Myocyte (in vitro differentiated cells): ENCODE measurements at places on chromosomes 1 and 21.

DNA sequence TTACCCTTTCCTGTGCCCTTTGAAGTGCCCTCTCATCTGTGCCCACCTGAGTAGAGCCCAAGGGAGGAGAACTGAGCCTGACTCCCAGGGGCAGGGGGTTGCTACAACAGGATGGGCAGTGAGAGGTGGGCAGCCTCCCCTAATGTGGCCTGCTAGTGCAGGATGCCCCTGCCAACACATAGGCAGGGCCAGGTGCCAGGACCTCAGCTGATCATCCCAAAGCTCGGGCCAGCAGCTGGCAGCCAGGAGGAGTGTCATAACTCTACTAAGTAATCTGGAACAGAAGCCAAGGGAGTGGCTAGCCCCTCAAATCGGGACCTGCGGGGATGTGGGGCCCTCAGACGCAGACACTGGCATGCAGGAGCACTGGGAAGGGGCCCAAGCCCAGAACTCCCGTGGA lies 208.8 kb upstream of the RAB4A start:
- DNase-seq: no peak

GRCh38 chr1:31189696-31190674 lies 49.7 kb downstream of the NKAIN1 start:
- DNase-seq: no peak

DNA sequence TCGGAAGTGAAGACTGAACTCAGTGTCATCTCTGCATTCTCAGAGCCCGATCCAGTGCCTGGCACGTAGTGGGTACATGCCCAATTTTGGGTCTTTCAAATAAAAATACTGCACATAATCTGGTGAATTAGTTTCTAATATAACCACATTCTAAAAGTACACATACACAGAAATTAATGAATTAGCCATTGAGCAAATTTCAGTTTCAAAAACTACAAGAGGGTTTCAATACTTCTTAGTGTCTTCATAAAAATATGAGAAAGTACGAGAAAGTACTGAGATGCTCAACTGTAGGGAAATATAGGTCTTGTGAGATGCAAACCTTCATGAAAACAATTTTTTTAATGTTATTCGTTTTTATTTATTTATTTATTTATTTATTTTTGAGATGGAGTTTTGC lies 86.9 kb downstream of the SMYD2 start:
- no peak for DNase-seq

GRCh38 chr1:31010086-31010989 lies 55.2 kb downstream of the PUM1 start:
- DNase-seq: no peak

DNA sequence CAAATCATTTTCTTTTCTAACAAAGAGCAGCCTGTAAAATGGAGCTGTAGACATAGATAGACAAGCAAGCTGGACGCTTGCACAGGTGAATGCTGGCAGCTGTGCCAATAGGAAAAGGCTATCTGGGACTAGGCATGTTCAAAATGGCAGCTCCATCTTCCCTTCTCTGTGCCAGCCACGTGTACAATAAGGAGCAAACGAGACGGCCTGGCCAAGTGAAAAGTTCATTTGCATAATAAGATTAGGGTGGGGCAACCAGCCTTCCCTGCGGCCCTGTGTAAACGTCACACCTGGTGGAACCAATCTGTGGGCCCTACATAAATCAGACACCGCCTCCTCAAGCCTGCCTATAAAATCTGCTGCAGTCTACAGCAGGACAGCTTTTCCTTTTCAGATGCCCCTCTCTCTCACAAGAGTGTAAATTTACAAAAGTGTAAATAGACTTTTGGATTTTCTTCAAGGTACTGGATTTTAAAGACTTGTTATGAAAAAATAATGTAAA lies 16.6 kb upstream of the EDEM3 start:
- DNase-seq: no peak

GRCh38 chr21:14520535-14520934 lies 25.6 kb downstream of the SAMSN1 start:
- no peak for DNase-seq

- no peak for DNase-seq
Observed at GRCh38 chr1:47023268-47024140, at the start of gene CYP4X1. Gene CYP4X1, plus strand, starts transcription at chr1:47023669. Its CDS starts 149 bp downstream, at chr1:47023818.

DNA sequence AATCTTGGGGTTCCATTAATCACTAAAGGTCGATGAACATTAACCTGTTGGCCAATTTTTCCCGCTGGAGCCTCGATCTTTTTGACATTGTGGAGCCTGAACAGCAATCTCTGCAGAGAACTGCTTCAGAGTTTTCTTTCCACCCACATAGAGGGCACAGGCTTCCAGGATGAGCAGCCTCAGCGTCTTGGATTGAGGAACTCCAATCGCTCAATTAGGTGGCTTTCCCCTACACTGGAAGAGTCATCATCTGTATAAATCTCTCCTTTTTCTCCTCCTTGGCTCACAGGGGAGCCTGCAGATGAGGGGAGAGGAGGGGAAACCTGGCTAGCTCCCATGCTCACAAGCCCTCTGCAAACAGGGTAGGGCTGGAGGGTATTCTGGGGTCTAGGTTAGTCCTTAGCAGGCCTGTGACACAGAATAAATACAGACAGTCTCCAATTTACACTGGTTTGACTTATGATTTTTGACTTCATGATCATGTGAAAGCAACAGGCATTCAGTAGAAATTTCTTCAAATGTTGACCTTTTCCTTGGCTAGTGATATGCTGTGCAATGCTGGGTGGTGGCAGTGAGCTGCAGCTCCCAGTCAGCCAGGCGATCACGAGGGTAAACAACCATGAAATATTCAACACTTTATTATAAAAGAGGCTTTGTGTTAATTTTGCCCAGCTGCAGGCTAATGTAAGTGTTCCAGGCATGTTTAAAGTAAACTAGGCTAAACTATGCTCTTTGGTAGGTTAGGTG lies 80.8 kb downstream of the PGBD5 start:
- no peak for DNase-seq

GRCh38 chr1:6287431-6287886 lies 26.6 kb upstream of the GPR153 start:
- no peak for DNase-seq

DNA sequence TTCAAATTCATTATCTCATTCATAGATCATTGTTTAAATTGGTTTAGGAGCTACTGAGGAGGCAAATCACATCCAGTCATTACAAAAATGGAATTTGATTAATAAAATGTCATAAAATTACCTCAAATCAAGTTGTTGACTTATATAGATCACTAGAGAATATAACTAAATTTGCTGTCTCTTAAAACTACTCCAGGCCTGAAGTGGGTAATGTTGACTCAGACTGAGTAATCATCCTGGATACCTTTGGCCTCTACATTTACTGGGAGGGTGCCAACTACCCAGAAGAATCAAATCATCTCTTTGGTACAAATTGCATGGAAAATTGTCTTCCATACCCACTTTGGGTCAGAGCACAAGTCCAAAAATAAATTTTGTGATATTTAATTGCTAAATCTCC lies 191.2 kb upstream of the GREM2 start:
- no peak for DNase-seq

DNA sequence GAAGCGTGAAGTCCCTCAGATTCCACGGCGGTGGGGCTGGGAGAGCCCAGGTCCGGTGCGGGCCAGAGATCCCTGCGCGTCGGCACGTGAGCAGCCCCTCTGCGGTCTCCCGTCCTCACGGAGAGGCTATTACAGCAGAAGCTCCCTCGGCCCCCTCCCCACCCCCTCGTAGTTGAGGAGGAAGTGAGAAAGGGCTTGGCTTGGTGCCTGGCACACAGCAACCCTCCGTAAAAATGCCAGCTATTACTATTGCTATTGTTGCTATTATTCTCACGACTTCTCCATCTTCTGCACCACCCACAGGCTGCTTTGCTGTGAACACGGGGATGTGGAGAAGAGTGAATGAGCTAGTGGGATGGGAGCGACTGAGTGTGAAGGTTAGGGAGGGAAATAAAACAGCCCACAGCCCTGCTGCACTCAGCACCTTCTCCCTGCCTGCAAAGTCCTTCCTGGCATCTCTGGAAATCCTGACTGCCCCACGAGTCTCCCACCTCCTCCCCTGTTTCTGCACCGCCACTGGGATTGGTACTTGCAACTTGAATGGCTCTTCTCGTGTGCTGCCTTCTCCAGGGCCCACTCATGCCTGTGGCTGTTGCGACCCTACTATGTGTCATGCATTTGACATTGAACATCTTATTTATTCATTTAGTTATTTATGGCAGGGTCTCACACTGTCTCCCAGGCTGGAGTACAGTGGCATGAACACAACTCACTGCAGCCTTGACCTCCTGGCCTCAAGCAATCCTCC lies 26.6 kb downstream of the ZBTB18 start:
- no peak for DNase-seq

DNA sequence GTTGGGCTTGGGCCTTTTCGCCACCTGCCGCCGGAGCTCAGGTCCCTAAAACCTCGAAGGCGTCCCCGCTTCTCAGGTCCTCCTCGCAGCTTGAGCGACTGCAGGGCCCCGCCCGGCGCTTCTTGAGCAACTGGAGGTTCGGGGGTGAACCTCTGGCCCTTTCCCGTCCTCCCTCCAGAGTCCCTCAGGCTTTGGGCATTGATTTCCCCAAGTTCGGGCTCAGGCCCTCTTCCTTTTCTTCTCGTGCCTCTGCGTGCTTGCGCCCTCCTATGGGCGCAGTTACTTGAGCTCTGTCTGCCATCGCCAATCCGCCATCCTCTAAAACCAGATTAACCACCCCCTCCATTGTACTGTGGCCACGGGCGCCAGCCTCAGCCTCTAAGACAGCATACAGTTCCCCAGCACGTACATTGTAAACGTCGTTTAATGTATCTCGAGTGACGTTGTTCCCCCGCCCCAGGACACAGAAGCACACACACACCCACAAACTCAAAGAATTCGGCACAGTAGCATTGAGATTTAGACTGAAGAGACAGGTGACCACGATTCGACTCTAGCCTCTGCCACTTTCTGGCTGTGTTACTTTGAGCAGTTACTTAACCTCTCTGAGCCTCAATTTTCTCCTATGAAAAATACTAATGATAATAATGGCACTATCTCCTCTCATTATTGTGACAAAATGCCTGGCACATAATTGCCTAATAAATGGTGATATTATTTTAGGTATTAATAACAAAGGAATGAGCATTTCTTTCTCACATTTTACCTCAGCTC lies 22.6 kb downstream of the BTG2 start:
- peak; percentile 71 for DNase-seq

DNA sequence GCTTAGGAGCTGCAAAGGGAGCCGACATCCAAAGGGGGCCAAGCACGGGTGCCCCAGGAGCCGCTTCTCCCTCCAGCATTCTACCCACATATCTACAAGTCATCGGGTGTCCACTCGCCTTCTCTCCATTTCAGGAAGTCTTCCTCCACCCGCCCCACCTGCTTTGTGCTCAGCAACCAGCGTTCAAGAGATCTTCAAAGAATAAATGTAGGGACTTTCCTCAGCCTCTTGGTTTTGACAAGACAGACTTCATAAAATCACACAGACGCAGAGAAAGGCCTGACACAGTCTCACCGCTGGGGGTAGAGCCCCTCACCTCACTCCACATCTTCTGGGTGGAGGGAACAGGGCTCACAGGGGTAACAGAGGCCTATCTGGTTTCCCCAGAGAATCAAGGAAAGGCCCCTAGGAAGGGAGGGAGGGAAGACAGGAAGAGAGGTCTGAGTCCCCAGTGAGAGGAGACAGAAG lies 49.5 kb downstream of the SSBP3 start:
- no peak for DNase-seq

- DNase-seq: peak; percentile 33
Observed at GRCh38 chr1:97820470-97821188, 100.2 kb downstream of the DPYD start.

GRCh38 chr1:56505792-56506743 lies 73.3 kb downstream of the PLPP3 start:
- peak; percentile 51 for DNase-seq

GRCh38 chr1:8107897-8108296 lies 81.8 kb upstream of the ERRFI1 start:
- no peak for DNase-seq

DNA sequence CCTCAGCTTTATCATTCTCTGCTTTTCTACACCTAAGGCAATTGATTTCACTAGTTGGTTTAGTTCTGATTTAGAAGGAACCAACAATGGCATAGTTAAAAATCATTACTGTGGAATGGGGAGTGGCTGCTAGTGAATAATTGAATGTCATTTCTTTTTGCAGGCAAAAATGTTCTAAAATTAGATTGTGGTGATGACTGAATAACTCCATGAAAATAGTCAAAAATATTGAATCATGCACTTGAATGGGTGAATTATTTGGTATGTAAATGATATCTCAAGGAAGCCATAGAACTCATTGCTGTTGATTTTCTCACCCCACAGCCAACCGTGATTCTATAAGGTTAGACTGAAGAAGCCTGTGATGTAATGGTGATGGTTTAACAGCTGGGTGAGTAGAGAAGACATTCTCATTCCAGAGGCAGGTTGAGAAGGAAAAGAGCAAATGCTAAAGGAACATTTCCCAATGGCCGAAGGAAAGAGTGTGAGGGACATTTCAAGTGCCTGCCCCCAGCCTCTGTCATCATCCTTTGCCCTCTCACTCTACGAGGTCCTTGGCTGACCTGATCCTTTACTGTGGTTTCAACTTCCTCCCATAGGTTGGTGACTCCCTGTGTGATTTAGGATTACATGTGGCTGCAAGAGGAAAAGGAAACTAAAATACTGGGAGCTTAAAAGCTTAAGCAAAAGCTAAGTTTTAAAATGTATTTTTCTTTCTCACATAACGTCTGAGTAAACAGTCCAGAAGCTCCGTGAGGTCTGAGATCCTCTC lies 12.5 kb downstream of the OVAAL start:
- DNase-seq: peak; percentile 37

DNA sequence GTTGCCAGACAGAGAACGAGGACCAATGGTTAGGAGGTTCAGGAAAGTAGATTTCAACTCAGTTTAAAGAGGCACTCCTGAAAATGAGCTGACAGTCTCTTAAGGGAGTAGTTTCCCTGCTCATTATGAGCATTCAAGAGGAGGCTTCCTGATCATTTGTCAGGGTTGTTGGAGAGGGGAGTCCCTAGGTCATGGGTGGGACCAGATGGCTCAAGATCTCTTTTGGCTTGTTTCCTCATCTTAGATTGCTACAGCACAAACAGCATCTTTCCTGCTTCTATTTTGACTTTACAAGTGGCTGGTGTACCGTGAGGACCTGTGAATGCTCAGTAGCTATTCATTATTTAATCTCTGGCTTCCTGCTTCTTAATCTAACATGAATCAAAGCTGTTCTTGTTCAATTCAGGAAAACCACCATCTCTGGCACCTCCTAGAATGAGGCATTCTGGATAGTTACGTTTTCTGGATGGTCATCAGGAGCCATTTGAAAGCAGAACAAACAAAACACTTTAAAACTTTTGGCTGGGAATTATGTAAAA lies 47.6 kb downstream of the PEX14 start:
- DNase-seq: no peak

- no peak for DNase-seq
Observed at GRCh38 chr1:63116016-63116415, 206.4 kb upstream of the FOXD3 start.

GRCh38 chr21:32413015-32413504 lies 554 bp downstream of the EVA1C start:
- DNase-seq: peak; percentile 11

GRCh38 chr1:232873931-232874330 lies 68.7 kb downstream of the MAP10 start:
- no peak for DNase-seq

- DNase-seq: no peak
Observed at GRCh38 chr21:38475519-38475918, 22.8 kb downstream of the ERG start.
